ENCODE measurements at places on chromosomes 5 and 9.

- no peak for DNase-seq
Measured at GRCh38 chr5:126433701-126434100, 10.5 kb downstream of the GRAMD2B start.

DNA sequence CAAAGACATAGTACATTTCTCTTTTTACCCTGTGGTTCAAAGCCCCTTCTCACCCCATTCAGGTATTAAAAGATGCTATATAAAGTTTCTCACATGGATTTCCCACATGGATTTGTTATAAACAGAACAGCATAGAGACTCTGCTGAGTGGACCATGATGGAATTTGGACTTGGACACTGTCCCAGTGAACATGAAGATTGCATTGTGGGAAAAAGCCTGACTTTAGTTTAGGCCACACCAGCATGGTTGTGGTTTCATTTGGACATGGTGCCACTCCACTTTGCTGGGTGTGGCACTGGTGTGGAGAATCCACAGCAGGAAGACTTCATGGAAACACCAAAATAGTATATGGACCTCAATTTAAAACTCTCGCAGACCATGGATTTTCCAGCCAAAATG, 124.6 kb downstream of the ARHGAP26 start:
- no peak for DNase-seq

- no peak for DNase-seq
Measured at GRCh38 chr9:125142560-125143376, 560 bp downstream of the SCAI start.

DNA sequence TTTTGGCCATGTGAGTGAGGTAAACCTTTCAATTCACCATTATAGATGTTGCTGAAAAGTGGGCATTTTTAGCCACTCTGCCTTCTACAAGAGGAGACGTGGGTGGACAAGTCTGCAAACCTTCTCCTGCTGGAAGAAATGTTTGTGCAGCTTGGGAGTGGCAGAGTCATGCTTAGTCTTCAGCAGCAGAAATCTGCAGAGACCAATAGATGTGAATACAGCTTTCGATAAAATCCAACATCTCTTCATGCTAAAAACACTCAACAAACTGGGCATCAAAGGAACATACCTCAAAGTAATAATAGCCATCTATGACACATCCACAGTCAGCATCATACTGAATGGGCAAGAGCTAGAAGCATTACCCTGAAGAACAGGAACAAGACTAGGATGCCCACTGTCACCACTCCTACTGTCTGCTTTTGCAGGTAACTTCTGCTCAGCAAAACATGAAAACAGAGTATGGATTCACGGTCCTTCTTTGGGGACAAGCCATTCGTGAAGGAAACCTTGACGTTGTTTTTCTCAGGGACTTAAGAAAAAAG, 91.3 kb downstream of the RALGPS1 start:
- DNase-seq, result no peak

DNA sequence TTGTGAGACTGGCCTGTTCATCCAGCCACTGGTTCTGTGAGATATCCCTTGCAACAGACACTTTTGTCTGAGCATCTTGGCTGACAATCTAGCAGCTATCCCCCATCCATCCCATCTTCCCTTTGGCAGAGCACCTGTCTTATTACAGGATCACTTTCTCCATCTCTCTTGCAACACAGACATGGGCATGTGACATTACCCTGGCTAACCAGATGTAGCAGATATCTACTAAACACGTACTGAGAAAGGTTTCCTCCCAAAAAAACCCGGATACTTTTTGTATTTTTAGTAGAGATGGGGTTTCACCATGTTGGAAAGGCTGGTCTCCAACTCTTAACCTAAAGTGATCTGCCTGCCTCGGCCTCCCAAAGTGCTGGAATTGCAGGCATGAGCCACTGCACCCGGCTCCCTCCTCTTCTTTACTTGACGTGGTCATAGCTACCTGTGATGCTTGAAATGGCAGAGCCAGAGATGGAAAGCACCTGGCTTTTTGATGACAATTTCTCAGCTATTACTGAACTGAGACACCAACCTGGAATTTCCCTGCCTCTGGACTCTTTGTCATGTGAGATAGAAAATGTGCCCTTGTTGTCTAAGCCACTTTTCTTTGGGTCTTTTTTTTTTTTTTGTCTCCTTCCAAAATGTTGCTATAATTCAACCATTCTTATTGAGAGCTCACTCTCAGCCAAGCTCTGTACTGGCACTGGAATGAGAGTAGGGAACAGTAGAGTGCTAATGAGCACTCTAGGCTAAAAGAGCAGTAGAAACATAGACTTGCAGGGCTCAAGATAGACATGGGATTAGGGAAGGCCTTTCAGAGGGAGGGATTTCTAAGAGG, 32.6 kb downstream of the FNBP1 start:
- no peak for DNase-seq

DNA sequence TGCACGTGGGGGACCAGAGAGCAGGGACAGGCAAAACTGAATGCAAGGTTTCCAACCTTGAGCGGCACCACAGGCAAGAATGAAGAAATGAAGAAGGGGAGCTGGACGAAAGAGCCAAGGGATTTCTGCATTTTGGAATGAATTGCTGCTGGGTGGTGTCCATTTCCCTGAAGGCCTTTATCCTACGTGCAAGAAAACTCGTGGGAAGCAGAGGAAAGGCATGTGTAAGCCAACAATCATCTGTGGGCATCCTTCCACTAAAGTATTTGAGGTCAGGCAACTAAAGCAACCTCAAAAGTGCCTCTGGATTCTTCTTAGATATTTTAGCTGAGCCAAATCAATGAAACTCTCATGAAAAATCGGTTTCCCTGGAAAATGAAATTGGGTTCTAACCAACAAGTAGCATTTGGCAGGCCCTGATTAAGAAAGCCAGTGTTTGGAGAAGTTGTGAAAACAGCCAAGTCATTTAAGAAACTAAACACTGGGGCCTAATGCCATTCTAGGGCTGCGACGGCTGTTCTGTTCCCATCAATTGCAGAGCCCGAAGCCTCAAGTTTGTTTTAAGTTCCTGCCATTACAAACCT, 4.7 kb upstream of the TGFBI start:
- no peak for DNase-seq

DNA sequence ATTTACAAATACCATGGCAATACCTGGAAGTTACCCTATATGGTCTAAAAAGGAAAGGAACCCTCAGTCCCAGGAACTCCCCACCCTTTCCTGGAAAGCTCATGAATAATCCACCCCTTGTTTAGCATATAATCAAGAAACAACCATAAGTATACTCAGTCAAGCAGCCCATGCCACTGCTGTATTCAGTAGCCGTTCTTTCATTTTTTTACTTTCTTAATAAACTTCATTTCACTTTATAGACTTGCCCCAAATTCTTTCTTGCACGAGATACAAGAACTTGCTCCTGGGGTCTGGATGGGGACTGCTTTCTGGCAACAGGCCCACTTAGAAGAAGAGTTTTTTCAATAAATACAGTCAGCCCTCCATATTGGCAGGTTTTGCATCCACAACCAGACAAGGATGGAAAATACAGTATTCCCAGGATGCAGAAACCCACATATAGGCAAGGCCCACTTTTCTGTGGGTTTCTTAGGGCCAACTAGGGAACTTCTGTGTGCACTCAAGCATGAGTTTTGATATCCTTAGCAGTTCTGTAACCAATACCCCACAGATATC, 2.8 kb upstream of the TBCA start:
- no peak for DNase-seq

DNA sequence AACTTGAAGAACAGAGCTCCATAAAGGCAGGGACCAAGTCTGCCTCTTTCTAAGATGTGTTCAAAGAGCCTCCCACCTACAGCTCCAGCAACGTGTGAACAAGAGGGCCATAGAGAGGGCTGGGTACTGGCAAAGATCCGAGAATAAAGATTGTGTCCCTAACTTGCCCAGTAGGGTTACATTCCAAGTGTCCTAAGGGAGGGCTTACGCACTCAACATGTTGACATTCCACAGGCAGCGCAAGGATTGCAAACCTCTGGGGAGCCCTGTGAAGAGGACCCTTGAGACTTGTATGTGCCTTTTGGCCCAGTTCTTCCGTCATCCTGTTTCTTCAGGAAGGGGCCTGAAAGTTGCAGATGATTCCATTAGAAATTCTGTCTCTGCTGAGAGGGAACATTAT, 48.2 kb upstream of the ENTREP1 start:
- no peak for DNase-seq

- no peak for DNase-seq
Measured at GRCh38 chr9:115275753-115276152, 157.8 kb upstream of the TNC start.

- no peak for DNase-seq
Measured at GRCh38 chr5:350355-350754, 28.8 kb downstream of the AHRR start.

GRCh38 chr5:179746872-179747271, 14.2 kb downstream of the MAML1 start:
- DNase-seq, result no peak

GRCh38 chr9:125747765-125748445, 732 bp downstream of the PBX3 start:
- peak; percentile 6 for DNase-seq

DNA sequence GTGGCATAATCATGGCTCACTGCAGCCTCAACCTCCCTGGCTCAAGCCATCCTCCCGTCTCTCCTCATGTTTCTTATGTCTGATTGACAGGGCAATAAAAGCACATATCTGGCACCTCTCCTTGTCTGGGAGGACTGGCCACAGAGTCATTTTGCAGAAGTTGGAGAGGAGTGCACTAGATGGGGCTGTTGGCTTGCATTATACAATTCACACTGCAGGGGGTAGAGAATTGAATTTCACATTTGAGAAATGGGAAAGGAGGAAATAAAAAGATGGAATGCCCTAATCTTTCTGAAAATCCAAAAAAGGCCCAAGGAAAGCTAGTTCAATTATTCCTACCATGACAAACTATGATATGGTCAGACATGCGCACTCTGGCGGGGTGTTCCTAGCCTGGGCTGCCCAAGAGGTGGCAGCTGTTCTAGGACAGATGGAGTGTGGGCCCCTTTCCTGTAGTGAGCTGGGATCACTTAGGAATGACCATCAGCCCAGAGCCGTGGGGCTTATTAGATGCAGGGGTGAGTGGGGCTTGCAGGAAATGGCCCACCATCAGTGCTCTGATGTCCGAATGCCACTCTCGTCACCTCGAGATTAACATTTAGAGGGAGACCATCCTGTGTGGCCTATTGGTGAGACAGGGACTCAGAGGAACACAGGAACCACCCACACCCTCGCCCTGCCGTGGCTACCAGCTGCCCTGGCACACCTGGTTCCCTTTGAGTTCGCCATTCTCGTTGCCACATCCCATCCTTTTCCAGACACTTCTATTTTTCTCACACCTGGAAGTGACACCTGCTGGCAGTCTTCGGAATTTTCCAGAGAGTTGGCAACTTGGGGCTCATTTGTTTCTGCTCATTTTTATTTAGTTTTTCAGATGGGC, 21.8 kb upstream of the ANKRD18A start:
- DNase-seq, result no peak

DNA sequence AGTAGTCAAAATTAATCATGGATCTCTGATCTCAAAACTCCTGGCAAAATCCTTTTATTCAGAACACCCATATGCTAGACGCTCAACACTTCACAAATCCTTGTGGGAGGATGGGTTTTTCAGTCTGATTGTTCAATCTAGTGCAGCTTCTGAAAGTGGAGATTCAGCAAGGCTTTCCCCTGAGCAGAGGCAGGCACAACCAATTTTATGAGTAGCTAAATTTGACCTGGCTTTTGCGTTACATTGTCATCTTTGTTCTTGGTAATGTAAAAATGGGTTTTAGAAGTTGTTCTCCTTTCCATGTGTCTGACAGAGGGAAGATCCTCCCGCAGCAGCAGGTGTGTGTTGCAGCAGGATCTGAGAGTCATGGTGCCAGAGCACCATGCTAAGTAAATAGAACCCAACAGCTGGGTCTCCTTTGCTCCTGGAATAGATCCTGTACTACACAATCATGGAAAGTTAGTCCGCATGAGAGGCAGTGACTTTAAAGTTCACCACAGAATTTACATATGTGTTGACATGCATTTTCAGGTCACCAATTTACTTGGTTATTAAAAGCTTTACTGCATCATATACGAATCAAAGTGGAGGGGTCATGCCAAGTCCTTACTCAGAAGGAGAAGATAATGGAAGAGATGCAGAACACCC, 70.1 kb upstream of the MEF2C start:
- no peak for DNase-seq

- DNase-seq, result peak; percentile 67
Measured at GRCh38 chr5:88833371-88834130, 49.4 kb downstream of the MEF2C start.

- DNase-seq, result no peak
Measured at GRCh38 chr5:67474597-67475238, 278.1 kb upstream of the CD180 start.

GRCh38 chr5:159047086-159047485, 52.6 kb downstream of the EBF1 start:
- DNase-seq, result no peak

- DNase-seq, result no peak
Measured at GRCh38 chr9:114395334-114395617, 7.5 kb upstream of the AKNA start.

DNA sequence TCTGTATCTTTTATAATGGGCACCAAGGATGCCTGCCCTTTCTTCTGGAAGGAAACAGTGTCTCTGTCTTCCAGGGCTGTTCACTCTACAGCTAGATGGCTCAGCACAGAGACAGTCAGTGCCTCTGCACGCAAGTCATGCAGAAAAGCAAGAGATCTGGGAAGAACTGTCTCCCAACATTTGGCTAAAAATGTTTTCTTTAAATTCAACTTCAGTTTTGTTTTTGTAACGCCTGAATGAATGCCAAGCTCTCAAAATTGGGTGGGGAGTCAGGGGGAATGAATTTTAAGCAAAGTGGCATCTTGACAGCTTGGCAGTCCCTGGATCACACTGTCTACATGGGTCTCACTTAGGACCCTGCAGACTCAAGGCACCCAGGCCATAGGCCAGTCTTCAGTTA, 12.6 kb downstream of the OLFML2A start:
- DNase-seq, result no peak

GRCh38 chr9:17004500-17004899, 130.3 kb upstream of the CNTLN start:
- DNase-seq, result no peak

- DNase-seq, result no peak
Measured at GRCh38 chr9:74718709-74719108, 169.0 kb downstream of the TRPM6 start.

- no peak for DNase-seq
Measured at GRCh38 chr5:114430532-114430931, 68.7 kb downstream of the KCNN2 start.

DNA sequence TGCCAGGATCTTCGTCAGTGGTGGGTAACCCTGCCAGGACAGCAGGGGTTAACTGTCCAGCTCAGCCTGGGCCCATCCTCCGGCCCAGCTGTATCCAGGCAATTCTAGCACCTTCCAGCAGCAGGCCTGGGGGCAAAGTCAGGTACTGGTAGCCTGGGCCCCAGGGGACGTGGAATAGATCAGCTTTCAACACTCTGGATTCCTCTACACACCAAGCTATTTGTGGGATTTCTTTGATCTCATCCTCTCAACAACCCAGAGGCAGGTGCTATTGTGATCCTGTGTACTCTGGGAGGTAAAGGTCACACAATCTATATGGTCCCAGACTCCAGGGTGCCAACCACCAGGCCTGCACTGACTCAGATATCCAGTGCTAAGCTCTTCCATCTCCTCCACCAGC, 8.7 kb upstream of the SPOUT1 start:
- DNase-seq, result no peak

All from stimulated activated CD4-positive, alpha-beta T cell treated with anti-CD3 and anti-CD28 coated beads, Interleukin-1b, Interleukin-23, amount 100 ng/mL, for 48 hours (primary cell).